Hair follicle dermal papilla cell (primary cell): ENCODE measurements at places on chromosomes 3 and 15. TPM values are rescaled to one million over a fixed set of nuclear protein-coding genes. Genes with fewer than 3 reads are reported as not detected.

The ACSBG1 gene
- total RNA-seq: not detected in 2 replicates

The GABRB3 gene
- total RNA-seq: 0.85 and 2.8 TPM in 2 replicates

The RBP2 gene
- total RNA-seq: not detected in 2 replicates

The PLSCR5 gene
- not detected in 2 replicates for total RNA-seq

The POTEB3 gene
- total RNA-seq: not detected in 2 replicates

The RASL12 gene
- 8.3 and 10.2 TPM in 2 replicates for total RNA-seq

The APOD gene
- 8.6 and 12.0 TPM in 2 replicates for total RNA-seq

The RPP25 gene
- 7.4 and 9.9 TPM in 2 replicates for total RNA-seq

The CCR9 gene
- not detected in 2 replicates for total RNA-seq

The FEZF2 gene
- total RNA-seq: not detected in 2 replicates

The TRIM42 gene
- not detected in 2 replicates for total RNA-seq

The ITIH1 gene
- total RNA-seq: not detected in 2 replicates

The DNAJA4 gene
- total RNA-seq: 2.2 and 3.9 TPM in 2 replicates

The FSIP1 gene
- total RNA-seq: 8.3 and 15.4 TPM in 2 replicates

The GRAMD2A gene
- 0.32 and 0.61 TPM in 2 replicates for total RNA-seq

The FAH gene
- total RNA-seq: 19.8 and 27.1 TPM in 2 replicates

The GOLGA8N gene
- total RNA-seq: 3.3 and 14.1 TPM in 2 replicates

The GALNT15 gene
- 8.3 and 9.4 TPM in 2 replicates for total RNA-seq

The EFCC1 gene
- not detected in 2 replicates for total RNA-seq

The TGM4 gene
- not detected in 2 replicates for total RNA-seq

The TM6SF1 gene
- total RNA-seq: 0.16 TPM in 1 of 2 replicates, not detected in the other

The PPP1R14D gene
- not detected in 2 replicates for total RNA-seq

The PLCH1 gene
- total RNA-seq: 0.32 TPM in 1 of 2 replicates, not detected in the other

The SCN5A gene
- total RNA-seq: 0.24 and 0.32 TPM in 2 replicates

The SLC28A2 gene
- not detected in 2 replicates for total RNA-seq
